ENCODE measurements at places on chromosomes 2 and 18.
A peak's percentile ranks its signal among the peaks of the same experiment; 100 is the strongest.

DNA sequence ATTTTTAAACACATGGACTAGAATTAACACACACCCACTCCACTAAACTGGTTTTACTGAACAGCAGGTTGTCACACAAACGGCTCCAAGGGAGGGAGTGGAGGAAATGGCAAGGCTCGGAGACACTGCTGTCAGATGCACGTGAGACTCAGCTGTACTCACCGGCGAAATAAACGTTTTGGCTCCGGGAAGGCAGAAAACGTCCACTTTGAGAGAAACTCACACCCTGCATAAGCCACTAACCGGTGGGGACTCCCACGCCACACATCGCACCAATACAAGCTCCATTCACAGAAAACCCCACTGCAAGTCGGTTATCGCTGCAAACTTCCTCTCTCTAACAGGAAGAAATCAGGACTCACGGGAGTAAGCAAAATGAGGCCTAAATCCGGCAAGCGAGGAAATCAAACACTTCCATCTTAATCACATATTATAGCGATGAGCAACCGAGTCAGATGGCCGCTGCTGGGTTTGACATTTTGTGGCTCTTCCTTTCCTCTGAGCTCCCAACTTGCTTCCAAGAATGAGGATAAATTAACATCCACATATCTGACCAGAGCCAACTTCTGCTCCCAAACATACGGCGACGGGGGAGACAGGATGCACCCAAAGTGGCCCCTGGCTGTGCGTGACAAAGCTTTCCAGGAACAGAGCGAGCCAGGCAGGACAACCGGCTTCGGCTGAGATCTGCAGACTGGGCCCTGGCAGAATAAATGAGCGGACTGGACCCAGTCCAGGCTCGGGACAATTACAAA is 63.5 kb downstream of the HDAC4 start:
- no peak for DNase-seq

GRCh38 chr2:160835166-160835565 is 325.1 kb upstream of the TANK start:
- no peak for DNase-seq

GRCh38 chr2:119672161-119672862 is 6.7 kb upstream of the TMEM177 start:
- no peak for DNase-seq

GRCh38 chr2:159897081-159897480 is 99.1 kb upstream of the CD302 start:
- DNase-seq = no peak

DNA sequence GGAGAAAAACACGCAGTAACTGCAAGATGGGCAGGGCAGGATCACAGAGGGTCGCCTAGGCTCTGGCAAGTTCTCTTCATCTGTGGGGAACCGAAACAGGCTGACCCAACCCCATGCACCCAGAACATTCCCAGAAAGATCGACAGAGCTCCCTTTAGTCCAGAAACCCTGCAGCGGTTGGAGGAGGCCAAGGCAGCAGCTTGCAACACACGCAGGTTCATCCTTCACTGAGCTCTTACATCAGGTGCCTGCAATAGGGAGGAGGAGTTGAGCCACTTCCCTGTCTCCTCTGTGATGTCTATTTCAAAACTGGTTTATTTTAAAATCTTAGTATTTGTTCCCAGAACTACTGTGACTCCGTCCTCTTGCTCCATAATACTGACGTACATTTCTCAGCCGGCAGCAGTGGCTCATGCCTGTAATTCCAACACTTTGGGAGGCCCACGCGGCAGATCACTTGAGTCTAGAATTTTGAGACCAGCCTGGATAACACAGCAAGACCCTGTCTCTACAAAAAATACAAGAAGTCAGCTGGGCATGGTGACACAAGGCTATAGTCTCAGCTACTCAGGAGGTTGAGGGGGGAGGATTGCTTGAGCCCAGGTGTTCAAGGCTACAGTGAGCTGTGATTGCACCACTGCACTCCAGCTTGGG is 11.5 kb upstream of the SLC11A1 start:
- DNase-seq = peak; percentile 35

GRCh38 chr2:35508601-35509000 is 847.0 kb upstream of the CRIM1 start:
- no peak for DNase-seq

DNA sequence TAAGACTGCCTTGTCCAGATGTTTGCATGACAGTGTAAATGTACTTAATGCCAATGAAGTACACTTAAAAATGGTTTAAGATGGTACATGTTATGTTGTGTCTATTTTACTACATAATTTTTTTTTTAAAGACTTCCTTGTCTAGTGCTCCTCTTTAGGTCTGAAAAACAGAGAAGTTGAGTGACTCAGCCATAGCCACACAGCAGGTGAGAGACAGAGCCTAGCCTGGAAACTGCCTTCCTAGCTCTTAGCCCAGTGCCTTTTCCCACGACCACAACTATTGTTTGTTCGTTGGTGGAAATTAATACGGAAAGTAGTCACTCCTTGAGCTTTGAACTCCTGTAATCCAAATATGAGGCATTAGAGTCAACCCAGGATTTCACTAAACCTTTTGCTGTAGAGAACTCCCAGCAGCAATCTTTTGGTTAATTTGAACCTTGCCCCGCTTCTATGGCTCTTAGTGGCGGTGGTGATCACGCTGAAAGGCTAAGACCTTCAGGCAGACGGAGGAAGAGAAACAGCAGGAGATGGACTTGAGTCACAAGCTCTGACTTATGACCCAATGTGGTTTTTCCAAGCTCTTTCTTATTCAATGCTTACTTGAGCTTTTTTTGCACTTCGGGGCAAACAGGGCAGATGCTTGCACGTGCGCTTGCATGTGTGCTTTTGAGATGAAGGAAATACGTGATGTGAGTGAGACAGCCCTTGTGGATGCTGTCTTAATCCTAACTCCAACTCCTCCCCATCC is 21.2 kb downstream of the TRIB2 start:
- DNase-seq = no peak

DNA sequence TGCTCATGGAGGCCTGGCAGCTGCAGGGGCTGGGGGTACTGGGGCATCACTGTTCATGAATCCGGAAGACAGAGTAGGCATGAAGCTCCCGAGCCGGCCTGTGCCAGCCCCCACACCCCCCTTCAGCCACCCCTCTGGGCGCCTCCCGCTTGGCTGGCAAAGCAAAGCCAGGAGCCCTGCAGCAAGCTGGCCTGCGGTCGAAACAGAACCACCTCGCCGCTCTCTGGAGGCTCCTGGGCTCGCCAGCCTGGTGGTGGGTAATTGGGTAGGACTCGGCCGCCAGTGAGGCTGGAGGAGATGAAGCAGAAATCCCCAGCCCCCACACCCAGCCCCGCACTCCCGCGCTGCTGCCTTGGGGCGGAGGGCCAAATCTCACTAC is 70.9 kb upstream of the GPC1 start:
- no peak for DNase-seq

GRCh38 chr2:16031058-16031847 is 90.9 kb downstream of the MYCN start:
- no peak for DNase-seq

GRCh38 chr2:223613017-223613950 is 11.1 kb upstream of the SCG2 start:
- DNase-seq = peak; percentile 97

- DNase-seq = no peak
Measured at GRCh38 chr2:86275384-86275799, 62.0 kb downstream of the REEP1 start.

- no peak for DNase-seq
Measured at GRCh38 chr2:241132538-241133435, 16.5 kb downstream of the PASK start.

- DNase-seq = peak; percentile 50
Measured at GRCh38 chr18:10036479-10036878, 122.7 kb downstream of the VAPA start.

- DNase-seq = peak; percentile 28
Measured at GRCh38 chr2:229071292-229071976, 199.7 kb downstream of the PID1 start.

GRCh38 chr2:233542507-233542906 is 24.1 kb downstream of the USP40 start:
- peak; percentile 55 for DNase-seq

- no peak for DNase-seq
Measured at GRCh38 chr18:51447351-51448342, 250.2 kb upstream of the MEX3C start.

- DNase-seq = no peak
Measured at GRCh38 chr2:188308483-188308882, 16.8 kb downstream of the GULP1 start.

DNA sequence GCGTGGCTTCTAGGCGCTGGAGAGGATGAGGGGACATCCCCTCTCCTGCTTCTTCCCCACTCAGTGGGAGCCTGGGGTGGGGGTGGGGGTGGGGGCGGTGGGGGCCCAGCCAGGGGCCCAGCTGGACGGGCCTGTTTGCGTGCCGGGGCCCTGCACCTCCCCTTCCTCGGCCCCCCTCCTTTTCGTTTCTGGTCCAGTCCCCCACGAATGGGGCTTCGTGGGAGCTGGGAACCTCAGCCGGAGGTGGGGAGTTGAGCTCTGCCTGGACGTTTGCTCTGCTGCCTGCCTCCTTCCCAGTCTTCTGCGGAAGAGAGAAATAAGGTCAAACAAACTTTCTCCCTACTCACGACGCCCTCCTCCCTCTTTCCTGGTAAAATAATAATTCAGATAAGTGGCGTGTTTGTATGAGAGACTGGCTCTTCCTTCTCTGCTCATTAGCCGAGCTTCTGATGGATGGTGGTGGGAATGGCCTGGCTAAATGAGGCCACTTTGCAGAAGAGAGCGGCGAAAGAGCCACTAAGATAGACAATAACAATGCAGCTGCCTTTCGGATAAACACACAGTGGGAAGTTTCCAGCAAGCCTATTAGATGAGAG is 782 bp downstream of the MTA3 start:
- peak; percentile 71 for DNase-seq

DNA sequence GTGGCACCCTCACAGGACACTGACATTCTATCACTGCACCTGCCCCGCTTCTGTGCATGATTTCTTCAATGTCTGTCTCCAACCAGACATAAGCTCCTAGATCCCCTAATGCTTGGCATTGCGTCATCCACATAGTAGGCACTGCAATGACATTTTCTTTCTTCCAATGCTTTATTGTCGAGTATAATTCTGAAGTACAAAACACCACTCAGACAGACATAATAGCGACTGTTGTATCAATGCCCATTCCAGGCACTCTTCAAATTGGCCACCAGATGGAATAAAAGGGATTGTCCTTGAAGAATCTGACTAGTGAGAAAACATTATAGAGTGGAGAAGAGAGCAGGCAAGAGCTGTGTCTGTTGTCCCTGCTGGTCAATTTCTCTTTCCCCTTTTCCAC is 89.0 kb downstream of the LPIN1 start:
- DNase-seq = no peak

DNA sequence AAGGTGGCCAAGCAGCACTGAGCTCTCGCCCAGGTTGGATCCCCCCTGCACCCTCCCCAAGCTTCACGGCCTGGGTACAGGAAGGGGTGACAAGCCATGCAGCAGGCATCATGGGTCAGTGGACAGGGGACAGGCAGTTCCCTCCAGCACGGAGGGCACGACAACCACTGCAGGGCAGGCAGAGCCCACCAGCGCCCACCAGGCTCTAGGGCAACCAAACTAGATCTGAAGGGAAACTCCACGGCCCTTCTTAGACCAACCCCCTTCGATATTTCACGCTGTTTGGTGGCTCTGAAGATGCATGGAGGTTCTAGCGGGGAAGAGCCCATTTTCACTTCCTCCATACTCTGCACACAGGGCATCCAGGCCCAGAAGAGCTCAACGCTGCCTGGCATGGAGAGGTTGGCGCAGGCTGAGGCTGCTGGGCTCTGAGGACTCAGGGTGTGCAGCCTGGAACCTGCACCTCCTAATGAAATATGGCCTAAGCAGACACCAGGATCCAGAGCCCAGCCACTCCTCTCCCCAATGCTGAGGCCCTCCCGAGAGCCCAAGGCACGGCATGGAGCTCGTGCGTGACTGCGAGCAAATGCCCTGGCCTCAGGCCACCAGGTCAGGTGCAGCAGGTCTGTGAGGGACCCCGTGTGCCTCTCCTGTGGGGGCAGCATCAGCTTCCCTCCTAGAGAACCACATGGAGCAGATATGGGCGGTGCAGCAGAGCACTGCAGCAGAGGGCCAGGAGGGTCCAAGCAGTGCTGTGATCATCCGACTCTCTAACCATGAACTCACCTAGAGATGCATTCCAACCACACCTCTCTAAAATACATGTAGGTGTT is 8.7 kb upstream of the MTERF4 start:
- no peak for DNase-seq

GRCh38 chr2:152445791-152446201 is 110.8 kb downstream of the FMNL2 start:
- peak; percentile 77 for DNase-seq

GRCh38 chr2:45960057-45960863 is 308.8 kb downstream of the PRKCE start:
- DNase-seq = no peak

- DNase-seq = peak; percentile 27
Measured at GRCh38 chr2:133641497-133641896, 73.2 kb upstream of the NCKAP5 start.

Measured in AG20443 (cell line).